Stomach (tissue), 19 donors: ENCODE measurements at places on chromosomes 6 and 20. TPM values are rescaled to one million over a fixed set of nuclear protein-coding genes. Genes with fewer than 3 reads are reported as not detected.

POPDC3 gene
- 6.7 TPM for polyA plus RNA-seq

- H3K4me3 ChIP-seq: no peak overlapping the region
- no peak for DNase-seq
- H3K4me1 ChIP-seq: peaks cover 12% of the 10 kb centered on the region
Observed at GRCh38 chr6:165636402-165637048, 26.5 kb downstream of the PDE10A start.

- no peak overlapping the region for H3K27ac ChIP-seq
- no peak overlapping the region for H3K4me3 ChIP-seq
- H3K36me3 ChIP-seq: peaks cover 9% of the 10 kb centered on the region
- H3K4me1 ChIP-seq: no peaks in the 10 kb centered on the region
- DNase-seq: no peak
Observed at GRCh38 chr6:38161754-38162492, 342.4 kb downstream of the ZFAND3 start.

- H3K36me3 ChIP-seq: no peaks in the 10 kb centered on the region
- DNase-seq: no peak
- no peaks in the 10 kb centered on the region for H3K4me1 ChIP-seq
- no peak overlapping the region for H3K27ac ChIP-seq
Observed at GRCh38 chr20:48191200-48191599, 405.9 kb upstream of the SULF2 start.

GRCh38 chr6:6564154-6564553, 24.4 kb upstream of the LY86 start:
- no peak overlapping the region for H3K4me3 ChIP-seq
- no peak for DNase-seq
- H3K36me3 ChIP-seq: no peaks in the 10 kb centered on the region
- H3K27ac ChIP-seq: no peak overlapping the region
- H3K4me1 ChIP-seq: no peaks in the 10 kb centered on the region
